ENCODE measurements at places on chromosomes 5 and 9.

DNA sequence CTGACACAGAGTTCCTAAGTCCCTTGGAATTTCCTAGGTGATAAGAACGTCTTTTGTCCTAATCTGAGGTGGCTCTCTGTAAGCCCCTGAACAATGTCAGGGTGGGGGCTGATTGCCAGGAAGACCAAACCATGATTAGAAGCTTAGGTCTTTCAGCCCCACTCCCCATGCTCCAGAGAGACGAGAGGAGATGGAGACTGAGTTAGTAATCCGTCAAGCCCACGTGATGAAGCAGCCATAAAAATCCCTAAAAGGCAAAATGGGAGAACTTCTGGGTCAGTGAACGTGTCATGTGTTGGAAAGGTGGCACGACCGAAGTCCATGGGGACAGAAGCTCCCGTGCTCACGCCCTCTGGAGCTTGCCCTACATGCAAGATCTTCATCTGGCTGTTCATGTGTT lies 85.6 kb downstream of the RAD23B start:
- no peak for DNase-seq

- no peak for DNase-seq
Observed at GRCh38 chr5:174723315-174723978, 935 bp upstream of the MSX2 start.

DNA sequence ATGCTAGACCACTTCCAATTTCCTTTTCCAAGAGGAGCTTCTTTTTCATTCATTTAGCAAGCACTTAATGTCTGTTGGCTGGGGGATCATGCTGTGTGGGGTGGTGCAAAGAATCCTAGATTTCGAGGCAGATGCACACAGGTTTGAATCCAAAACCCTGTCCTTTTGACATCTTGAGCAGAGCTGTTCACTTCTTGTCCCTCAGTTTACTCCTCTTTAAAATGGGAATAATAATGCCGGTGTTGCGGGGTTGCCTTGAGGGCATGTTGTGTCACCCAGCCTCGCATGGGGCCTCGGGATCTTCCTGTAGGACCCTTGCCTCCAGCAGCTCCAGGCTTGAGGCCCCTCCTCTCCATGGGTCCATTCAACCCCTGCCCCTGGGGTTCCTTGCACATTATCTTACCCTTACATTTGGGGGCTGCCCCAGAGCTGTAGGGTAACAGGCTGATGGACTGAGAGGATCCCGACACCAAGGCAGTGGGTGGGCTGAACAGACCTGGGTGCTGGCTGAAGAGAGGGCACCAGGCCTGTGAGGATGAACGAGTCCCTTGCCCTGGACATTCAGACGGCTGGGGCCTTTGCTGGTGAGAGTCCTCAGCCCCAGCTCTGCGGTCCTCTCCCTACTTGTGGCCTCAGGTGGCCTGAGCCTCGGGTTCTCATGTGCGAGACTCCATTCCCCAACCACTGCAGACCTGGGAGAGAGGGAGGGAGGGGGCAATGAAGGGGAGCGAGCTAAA lies 145.8 kb downstream of the BARX1 start:
- DNase-seq, result no peak

DNA sequence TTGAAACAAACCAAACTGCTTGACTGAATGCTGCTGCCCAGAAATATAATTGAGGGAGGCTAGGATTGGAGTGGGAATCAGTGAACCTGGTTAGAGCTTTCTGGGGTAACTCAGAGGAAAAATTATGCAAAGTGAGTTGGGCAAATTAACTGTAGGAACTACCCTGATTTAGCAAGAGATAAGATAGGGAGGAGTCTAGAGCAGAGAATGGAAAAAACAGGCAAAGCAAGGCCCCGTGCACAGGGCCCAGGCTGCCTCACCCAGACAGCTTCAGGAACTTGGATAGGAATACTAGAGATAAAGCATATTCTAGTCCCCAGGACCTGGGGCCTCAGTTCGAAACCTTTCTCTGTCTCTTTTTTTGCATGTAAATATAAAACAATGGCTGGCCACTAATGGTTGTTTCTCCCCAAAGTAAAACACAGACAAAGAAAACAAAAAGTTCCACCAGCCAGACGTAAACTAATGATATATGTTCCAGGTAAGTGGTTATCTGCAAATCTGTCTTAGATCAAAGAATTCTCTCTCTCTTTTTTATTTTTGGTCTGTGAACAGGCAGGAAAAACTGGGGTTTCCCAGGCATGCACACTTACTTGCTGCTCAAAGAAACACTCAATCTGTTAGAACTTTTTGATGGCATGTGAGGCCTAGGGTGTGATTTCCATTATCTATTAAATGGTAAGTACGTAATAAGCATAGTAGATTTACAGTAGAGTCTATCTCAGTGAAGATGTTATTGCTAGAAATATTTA lies 168.1 kb upstream of the MAP3K1 start:
- DNase-seq, result no peak

- DNase-seq, result no peak
Observed at GRCh38 chr5:96714450-96714849, 52.3 kb downstream of the CAST start.

GRCh38 chr9:78691542-78691941 lies 394.6 kb downstream of the PSAT1 start:
- no peak for DNase-seq

DNA sequence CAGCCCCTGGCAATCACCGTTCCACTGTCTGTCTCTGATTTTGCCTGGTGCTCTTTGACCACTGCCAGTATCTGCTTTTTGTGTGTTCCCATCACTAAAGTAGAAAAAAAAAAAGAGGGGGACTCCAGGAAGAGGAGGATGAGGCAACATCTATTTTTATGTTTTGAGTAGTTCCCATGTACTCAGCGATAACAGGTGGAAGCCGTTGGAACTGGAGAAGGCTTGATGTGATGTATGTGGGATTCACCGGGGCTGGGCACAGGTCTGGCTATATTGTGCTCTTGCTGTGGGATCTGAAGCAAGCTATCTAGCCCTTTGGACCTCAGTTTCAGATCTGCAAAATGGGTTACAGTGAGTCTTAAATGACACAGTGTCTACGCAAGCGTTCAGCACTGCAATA lies 104.9 kb downstream of the SLIT3 start:
- no peak for DNase-seq

DNA sequence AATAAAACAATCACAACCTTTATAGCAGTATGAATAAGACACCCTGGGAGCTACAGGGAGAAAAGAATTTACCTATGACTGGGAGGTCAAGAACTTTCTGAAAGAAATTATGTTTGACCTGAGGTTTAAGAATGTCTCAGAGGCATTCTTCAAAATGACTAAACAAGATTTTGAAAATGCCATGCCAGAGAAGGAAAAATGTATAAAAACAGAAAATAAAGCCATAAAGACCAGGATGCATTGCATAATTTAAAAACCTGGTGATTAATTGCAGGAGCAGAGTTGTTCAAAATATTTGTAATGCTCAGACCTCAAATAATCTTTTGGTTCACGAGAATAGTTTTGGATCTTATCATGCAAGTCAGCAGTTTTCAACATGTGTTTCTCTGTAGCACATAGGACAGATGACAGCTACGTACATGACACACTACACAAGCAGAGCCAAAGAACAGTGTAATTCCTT lies 954.7 kb upstream of the ARRDC3 start:
- no peak for DNase-seq

GRCh38 chr9:134313470-134313869 lies 12.8 kb upstream of the RXRA start:
- no peak for DNase-seq

- DNase-seq, result no peak
Observed at GRCh38 chr9:134247918-134248631, 78.2 kb upstream of the RXRA start.

- peak; percentile 28 for DNase-seq
Observed at GRCh38 chr5:143987751-143988560, 176.0 kb downstream of the HMHB1 start.
